ENCODE measurements at places on chromosomes 16 and 17.

DNA sequence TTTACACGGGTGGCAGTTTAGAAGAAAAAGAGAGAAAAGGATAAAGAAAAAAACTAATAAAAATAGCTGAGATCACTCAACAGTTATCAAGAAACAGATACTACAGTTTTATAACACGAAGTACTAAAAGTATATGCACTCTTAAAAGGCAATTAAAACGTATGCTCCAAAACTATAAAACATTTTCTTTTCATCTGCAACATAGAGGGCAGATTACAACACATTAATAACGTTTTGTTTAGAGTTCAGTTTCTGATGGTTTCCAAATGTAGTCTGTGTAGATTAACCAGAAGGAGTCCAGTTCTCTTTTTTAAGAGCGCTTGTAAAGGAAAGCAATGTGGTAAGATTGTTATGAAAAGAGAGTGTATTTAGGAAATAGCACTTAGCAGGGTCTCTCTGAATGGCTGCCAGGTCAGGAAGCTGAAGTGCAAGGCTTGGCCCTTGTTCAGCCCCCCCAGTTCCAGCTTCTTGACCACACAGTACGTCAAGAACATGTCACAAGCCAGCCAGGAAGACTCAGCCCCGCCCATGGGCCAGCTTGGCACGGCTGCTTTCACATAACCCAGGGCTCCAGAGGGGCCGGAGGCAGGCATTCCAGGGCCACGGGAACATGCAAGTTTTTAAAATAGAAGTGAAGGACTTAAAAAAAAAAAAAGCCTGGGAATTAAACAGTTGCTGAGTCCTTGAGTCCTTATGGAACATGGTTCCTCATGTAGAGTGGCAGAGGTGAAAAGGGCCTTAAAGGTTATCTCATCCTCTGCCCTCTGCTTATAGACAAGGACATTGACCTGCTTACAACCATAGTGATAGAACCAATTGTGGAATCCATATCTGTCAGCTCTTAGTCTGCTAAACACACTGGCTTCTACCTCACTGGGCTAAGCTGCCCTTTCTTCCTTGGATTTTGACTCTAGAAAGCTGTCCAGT, 147.4 kb upstream of the TBX2 start:
- peak; percentile 80 for DNase-seq

- DNase-seq: no peak
Measured at GRCh38 chr16:2953706-2954627, 10.1 kb upstream of the KREMEN2 start.

- no peak for DNase-seq
Measured at GRCh38 chr17:13036751-13037150, 18.9 kb upstream of the ELAC2 start.

DNA sequence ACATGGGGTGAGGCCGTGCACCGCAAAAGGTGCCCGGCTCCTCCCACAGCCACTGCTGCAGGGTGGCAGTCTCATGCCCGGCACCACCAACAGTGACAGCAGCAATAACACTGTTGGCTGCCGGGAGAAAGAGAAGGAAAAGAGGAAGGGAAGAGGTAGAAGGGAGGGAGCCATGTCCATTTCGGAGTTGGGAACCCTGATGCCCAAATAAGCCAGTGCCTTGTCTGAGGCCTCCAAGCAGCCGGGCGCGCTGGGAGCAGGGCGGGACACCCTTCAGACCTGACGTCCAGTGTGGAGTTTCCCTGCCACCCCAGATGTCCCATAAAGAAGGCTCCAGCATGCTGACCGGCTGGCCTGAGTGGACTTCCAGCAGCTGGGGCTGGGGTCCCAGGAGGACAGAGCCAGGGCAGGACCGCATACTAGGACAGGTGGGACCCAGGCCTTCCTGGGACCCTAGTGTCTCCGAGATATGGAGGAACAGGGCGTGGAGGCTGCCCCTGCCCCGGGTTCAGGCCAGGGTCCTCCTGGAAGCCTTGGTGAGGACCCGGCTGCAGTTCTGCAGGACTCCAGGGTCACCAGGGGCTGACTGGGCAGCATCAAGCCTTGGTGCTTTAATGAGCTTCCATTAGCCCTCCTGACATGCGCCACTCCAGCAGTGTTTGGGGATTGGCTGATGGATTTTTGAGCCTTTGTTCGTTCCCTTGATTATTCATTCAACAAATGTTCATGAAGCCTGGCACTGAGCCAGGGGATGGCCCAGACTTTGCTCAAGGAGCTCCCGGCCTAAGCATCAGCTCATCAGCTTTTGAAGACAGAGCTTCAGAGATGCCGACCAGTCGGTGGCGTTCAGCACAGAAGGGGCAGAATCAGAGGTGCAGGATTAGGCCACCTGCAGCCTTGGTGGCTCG, 223.6 kb upstream of the CIBAR2 start:
- DNase-seq: no peak

DNA sequence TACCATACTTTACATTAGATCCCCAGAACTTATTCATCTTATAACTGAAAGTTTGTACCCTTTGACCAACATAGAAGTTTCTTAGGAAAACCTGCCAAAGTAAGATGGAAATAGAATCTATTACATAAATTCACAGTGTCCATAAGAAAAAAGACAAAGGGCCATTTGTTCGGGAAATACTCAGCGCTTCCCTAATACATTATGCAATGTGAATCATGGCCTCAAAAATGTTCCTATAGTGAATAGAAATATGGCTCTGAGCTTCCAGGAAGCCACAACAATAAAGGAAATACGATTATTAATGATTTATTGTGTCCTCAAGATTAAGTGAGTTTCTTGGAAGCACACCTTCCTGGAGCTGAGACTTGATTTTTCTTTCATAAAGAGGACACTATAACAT, 51.5 kb downstream of the GPRC5B start:
- no peak for DNase-seq

DNA sequence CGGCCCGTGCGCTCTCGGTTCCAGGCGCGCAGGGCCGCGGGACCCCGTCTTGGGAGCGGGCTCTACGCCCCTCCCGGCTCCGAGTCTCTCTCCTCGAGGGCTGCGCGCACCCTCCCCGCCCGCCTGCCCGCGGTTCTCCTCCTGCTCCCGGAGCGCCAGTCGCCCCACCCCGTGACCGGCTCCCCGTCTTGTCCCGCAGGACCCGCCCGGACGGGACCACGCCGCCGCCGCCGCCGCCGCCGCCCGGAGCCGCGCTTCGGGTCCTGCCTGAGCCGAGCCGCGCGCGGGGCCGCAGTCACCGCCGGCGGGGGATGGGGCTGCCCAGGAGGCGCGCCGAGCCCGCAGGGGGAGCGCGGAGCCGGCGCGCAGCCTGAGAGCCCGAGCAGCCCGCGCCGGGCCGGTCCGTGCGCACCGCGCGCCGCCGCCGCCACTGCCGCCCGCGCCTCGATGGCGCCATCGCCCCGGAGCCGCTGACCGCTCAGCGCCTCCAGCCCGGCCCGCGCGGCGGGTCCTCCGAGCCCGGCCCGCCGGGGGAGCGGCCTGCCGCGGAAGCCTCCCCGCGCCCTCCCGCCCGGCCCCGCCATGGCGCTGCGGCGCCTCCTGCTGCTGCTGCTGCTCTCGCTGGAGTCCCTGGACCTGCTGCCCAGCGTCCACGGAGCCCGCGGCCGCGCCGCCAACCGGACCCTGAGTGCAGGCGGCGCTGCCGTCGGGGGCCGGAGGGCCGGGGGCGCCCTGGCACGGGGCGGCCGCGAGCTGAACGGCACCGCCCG, at the start of gene SHISA6:
Gene SHISA6 (plus strand): TSS at position 373 of the 770 bp plus-strand sequence.
- peak; percentile 85 for DNase-seq

DNA sequence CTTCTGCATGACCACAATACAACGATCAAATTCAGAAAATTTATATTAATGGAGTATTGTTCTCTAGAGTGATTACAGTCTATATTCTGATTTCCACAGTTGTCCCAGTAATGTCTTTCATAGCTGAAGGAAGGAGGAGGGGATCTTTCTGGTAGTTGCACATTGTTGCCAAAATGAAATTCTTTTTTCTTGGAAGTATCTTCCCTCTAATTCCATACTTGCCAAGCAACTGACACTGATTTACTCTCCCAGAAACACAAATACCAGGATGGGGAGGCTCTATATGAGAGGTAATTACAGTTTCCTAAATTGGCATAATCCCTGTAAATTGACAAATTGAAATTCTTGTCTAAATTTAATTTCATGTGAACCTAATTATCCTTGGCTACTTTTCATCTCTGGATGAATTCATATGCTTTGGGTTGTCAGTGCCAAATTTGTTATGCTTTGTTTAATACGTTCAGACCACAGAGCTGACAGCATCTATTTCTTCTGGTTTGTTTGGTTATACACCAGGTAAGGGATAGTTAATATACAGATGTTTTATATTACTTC, 30.0 kb downstream of the NOL11 start:
- DNase-seq: no peak

- peak; percentile 72 for DNase-seq
Measured at GRCh38 chr16:88194397-88195268, 188.1 kb upstream of the ZNF469 start.

- DNase-seq: no peak
Measured at GRCh38 chr17:47855737-47856136, 4.8 kb upstream of the SP6 start.

DNA sequence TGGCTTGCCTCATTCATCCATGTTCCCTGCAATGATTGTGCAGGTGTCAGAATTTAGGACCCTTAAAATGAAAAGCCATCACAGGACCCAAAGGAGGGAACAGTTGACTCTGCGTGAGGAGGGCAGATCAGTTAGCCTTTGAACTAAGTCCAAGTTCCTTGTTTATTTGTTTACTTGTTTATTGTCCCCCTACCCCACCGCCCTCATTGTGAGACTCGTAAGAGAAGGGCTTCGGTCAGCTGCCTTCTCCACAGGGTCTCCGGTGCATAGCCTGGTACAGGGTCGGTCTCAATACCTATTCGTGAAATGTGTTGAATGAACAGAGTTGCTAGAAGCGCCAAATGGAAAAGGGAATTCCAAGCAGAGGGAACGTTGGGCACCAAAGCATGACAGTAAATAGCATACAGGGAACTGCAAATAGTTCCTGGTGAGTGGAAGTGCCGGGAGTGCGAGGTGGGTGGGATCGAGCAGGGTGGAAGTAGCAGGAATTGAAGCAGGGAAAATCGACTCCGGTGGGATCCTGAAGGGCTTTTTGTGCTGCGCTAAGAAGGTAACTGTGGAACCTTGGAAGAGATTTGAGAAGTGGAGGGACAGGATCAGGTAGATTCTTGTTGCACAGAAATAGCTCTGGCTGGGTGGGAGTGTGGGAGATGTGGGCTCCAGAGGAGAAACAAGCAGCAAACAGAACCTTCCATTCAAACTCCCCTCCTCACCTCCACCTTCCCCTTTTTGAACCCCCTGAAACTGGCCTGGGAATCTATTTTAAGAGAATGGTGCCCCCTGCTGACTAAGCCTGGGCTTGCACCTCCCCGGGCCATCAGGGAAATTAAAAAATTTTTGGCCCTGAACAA, 12.7 kb downstream of the SLC35B1 start:
- peak; percentile 92 for DNase-seq

DNA sequence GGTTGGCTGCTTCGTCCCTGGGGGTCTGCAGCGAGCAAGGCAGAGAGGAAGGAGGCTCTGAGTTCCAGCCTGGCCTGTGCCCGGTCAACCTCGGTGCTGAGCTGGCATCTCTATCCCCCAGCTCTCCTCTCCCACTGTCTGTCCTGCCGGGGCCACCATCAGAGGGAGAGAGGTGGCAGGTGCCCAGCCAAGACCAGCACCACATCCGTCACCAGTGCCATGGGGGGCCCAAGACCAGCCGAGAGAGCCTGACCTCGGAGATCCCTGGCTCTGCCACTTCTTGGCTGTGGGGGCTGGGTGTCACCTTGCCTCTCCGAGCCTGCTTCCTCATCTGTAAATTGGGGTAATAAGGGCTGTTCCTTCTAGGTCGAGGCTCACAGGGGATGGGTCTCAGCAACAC, 560 bp upstream of the P2RX1 start:
- no peak for DNase-seq

DNA sequence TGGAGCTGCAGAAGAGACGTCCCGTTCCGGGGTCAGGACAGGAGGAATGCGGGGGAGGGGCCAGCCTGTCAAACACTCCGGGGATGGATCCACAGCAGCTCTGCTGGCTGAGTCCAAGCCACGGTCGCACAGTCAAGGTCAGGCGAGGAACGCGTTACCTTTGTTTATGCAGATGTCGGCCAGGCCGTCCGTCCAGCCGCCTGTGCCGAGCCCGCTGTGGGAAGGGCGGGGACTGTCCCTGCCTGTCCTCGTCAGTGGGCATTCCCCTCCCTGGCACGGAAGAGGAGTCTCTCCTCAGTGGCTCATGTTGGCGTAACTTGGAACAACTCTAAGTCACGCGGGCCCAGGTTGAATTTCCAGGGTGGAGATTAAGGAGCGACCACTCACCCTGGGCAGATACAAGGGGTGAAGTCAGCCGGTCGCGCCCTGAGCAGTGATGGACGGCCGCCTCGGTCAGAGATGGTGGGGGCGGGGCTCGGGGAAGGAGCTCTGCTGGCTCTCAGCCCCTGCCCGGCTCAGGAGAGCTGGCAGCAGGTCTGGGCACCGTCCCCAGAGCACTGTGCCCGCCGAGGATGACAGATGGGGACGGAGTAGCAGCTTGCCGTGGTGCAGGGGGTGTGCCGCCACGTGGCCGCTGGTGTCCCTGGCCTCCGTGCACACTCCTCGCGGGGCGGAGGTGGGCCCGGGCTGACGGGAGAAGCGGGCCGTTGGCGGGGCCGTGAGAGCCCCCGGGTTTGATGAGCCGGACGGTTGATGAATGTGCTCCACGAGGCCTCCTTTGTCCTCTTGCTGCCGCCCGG, 7.3 kb downstream of the CACNA1H start:
- no peak for DNase-seq

- no peak for DNase-seq
Measured at GRCh38 chr17:82737967-82738877, 2.8 kb downstream of the FN3K start.

- no peak for DNase-seq
Measured at GRCh38 chr17:35361027-35361426, 12.4 kb downstream of the SLFN11 start.

GRCh38 chr17:4509401-4509800, 10.7 kb downstream of the SPNS2 start:
- DNase-seq: no peak

DNA sequence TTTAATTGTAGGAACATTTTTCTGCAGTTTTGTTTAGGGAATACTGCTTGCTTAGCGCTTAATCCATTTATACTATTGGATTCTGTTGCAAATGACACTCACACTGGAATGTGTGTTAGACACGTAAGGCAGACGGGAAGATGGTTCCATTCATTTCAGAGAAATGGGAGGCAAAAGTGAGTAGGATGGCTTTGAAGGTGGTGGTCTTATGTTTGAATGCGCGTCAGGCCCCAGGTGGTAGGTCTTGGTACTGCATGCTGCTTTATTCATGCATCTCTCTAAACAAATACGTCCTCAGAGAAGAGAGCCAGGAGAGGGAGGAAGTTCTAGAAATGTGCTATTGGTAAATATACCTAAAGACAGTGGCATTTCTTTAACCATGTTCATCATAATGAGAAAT, 997.6 kb upstream of the RBFOX1 start:
- DNase-seq: no peak

GRCh38 chr16:87295259-87295658, 21.9 kb downstream of the C16orf95 start:
- no peak for DNase-seq

GRCh38 chr17:50329716-50330115, 16.2 kb upstream of the XYLT2 start:
- DNase-seq: no peak

GRCh38 chr16:11686713-11687380, 18.6 kb downstream of the SNN start:
- peak; percentile 3 for DNase-seq

GRCh38 chr17:55814377-55814776, 63.5 kb downstream of the PCTP start:
- DNase-seq: no peak

GRCh38 chr16:65406116-65406515, 284.3 kb upstream of the CDH11 start:
- no peak for DNase-seq

Data from lower leg skin (tissue), 4 donors.